ENCODE measurements at places on chromosomes 3 and 15.

DNA sequence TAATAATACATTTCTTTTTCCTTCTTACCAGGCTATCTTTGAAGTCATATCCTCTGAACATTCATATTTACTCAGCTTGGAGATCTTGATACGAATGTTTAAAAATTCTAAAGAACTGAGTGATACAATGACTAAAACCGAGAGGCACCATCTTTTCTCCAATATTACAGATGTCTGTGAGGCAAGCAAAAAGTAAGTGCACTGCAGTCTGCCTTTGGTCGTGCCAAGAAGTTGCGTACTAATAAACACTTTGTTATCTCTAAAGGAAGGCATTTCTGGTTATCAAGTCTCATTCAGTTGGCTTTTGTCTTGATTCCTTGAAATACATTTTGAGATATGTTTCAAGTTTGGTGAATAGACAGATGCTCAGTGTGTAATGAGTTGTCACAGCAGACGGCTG, 31.6 kb downstream of the ARHGEF26 start:
- DNase-seq, result no peak

GRCh38 chr3:140370686-140371085, 307.2 kb upstream of the TRIM42 start:
- no peak for DNase-seq

- DNase-seq, result no peak
These were observed 406.9 kb upstream of the TBL1XR1 start for GRCh38 chr3:177604181-177604580.

- no peak for DNase-seq
These were observed 45.0 kb upstream of the SPRED1 start for GRCh38 chr15:38207621-38208020.

GRCh38 chr3:115648559-115648958, 25.2 kb downstream of the GAP43 start:
- DNase-seq, result peak; percentile 48

DNA sequence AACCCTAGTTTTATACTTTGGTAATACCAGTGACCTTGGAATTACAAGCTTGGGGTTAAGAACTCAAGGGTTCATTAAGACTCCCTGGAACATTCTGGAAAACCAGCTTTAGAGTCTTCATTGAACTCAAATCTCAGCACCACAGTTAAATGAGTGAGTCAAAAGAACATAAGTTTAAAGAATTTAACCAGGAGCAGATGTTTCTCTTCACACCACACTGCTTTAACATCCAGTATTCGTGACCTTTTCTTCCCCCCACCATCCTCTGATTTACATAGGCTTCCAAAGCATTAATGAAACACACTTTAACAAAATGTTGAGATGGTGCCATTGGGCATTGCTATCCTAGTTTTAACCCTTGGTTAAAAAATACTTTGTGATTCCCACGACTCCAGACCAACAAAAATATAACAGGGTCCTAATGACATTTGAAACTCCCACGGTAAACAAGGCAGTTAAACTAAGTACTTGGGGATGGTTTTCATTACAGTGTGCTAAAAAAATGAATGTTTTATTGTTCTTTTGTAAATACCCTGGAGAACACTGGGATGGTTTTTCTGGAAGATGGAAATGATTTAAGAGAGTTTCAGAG, 123.9 kb downstream of the OXNAD1 start:
- no peak for DNase-seq
